ENCODE measurements at places on chromosomes 1 and 21. TPM values are rescaled to one million over a fixed set of nuclear protein-coding genes. Genes with fewer than 3 reads are reported as not detected.

BGLAP gene
- total RNA-seq, result 0.90 TPM

OR2T35 gene
- total RNA-seq, result not detected

- no peaks in the 10 kb centered on the region for H3K4me1 ChIP-seq
- no peaks in the 10 kb centered on the region for H3K27me3 ChIP-seq
- no peak overlapping the region for H3K4me3 ChIP-seq
- DNase-seq, result no peak
- peaks cover 48% of the 10 kb centered on the region for H3K36me3 ChIP-seq
Measured at GRCh38 chr1:11198851-11199594, 9.9 kb downstream of the ANGPTL7 start.

DNA sequence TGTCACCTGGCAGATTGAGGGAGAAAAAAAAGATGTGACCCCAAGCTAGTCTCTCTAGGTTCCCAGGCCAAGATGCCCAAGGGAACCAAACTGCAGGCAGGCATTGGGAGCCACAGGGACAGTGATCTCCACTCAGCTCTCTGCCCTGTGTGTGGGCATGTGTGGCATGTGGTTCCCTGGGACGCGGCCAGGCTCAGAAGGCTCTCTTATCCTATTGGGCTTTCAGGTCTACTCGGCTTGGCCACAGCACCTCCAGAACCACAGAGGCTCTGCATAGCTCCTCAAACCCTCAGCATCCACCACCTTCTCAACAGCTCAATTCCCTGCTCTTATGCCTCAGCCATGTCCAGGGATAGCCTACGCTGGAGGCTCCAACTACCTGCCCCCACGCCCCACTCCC lies 22.0 kb downstream of the IQGAP3 start:
- DNase-seq, result no peak
- H3K27ac ChIP-seq, result no peak overlapping the region
- H3K36me3 ChIP-seq, result no peaks in the 10 kb centered on the region
- no peak overlapping the region for H3K4me3 ChIP-seq

DNA sequence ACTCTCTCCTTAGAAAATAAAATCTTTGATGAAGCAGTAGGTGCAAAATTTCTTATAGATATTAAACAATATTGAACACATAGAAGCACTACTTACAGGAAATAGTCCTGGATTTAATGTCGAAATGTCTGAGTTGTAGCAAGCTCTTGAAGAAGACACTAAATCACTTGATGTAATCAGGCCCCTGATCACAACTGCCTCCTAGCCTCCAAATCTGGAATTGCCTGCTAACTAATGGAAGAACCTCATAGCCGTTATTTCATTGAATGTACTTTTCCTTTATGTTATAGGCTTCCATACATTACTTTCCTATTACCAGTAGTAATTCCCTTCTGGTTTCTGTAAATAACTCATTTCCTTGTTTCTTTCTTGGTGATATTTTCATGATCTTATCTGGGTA lies 675.7 kb upstream of the CHRM3 start:
- H3K36me3 ChIP-seq, result no peaks in the 10 kb centered on the region
- no peak overlapping the region for H3K27ac ChIP-seq
- H3K4me3 ChIP-seq, result no peak overlapping the region
- no peak for DNase-seq
- no peaks in the 10 kb centered on the region for H3K27me3 ChIP-seq
